ENCODE measurements at places on chromosomes 4 and X.

GRCh38 chrX:44935640-44936039, 62.7 kb downstream of the KDM6A start:
- no peak for DNase-seq

- no peak for DNase-seq
Measured at GRCh38 chr4:67130411-67130810, 414.9 kb downstream of the CENPC start.

- DNase-seq, result no peak
Measured at GRCh38 chr4:8005814-8006215, 66.2 kb upstream of the AFAP1 start.

GRCh38 chr4:31788676-31789075, 1068.5 kb downstream of the PCDH7 start:
- DNase-seq, result no peak

DNA sequence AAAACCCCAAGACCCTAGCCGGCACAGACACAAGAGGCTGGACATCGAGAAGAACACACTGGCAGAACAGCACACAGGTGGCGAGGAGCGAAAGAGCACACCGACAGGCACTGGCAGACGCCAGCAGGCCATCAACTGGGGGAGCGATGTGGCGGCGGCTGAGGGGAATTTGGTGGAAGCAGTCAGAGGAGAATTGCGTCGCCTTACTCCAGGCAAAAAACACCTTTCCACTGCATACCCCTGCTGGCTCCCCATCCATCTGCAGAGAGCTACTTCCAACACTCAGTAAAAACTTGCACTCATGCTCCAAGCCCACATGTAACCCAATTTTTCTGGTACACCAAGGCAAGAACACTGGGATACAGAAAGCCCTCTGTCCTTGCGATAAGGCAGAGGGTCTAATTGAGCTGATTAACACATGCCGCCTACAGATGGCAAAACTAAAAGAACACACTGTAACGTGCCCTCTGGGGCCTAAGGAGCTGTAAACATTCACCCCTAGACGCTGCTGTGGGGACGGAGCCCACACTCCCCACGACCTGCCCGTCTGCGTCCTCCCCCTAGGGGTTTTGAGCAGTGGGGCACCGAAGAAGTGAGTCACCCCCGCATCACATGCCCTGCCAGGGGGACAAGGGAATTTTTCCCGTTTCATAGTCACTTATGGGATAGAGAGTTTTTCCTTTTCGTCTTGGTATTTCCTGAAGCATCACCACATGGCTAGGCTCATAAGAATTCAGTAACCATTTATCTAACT, 262.3 kb downstream of the KCTD8 start:
- DNase-seq, result no peak

DNA sequence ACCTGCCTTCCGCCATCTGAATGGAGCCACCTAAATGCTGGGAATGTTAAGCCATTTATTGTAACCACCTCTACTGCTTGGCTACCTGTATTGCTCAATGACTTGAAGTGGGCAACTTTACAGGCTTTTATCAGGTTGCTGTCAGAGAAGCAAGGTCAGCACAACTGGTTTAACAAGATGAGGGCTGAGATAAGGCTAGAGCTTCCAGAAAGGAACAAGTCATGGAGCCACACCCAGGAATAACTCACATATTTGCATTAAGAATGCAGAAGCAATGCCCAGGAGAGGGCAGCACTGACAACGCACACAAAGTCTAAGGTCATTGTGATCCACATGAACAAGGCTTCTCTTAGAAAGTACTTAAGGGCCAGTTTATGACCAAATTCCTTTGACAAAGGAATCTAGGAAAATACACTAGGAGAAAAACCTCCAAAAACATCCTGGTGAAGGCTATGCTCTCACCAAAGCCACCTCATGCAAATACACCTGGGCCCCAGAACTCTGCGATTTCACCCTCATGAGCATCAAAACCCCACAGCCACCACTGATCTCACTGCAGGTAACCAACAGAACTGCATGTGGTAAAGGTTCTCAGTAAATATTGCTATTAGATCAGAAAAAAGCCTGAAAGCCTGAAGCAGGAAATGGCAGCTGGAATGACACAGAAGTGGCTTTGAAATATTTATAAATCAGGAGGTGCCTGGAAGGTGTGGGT, 15.0 kb upstream of the STS start:
- DNase-seq, result peak; percentile 33

DNA sequence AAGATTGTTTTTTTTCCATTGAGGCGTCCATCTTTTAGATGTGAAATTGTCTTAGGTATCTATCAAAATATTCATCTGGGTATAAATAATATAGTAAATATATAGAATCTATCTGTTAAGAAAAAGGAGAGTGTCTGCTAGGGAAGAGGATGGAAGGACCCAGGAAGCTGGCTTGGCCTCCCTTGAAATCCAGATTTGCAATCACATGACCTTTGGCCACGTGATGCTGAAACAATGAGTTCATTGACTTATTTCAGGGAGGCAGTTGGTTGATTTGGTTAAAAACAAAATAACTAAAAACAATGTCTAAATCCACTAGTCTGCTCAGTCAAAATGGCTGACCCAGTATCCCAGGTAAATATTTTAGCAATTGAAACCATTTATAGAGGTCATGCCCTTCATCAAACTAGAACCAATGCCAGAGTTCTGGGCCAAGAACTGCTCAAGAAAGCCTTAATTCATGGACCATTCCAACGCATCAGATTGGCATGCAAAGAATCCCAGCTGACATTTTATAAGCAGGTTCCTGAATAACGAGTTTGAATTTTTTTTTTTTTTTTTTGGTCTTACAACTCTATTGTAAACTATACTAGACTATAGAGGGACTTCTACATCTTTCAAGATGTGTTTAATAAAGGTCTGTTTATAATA, 172.7 kb downstream of the MID1 start:
- DNase-seq, result no peak

- DNase-seq, result no peak
Measured at GRCh38 chrX:153469811-153470410, 465 bp downstream of the HAUS7 start.

GRCh38 chrX:78116766-78117165, 12.7 kb downstream of the PGK1 start:
- no peak for DNase-seq

DNA sequence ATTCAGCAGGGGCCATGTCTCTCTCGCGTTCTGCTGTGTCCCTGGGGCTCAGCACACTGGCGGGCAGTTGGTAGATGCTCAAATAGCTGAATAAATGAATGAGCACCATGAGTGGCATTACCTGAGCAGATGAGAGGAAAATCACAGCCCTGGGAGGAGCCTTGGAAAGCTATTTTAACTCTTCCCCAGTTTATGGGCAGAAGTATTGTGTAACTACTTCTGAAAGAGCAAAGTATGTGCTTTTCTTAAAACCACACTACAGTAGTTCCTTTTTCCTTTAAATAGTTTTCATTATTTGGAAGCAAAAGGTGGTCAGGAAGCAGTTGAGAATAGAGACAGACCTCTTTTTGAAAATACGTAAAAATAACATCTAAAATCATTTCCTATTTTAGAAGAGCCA, 3.0 kb upstream of the PLAC1 start:
- DNase-seq, result no peak

- DNase-seq, result no peak
Measured at GRCh38 chr4:184882276-184882675, 56.5 kb upstream of the ACSL1 start.

- no peak for DNase-seq
Measured at GRCh38 chr4:147840838-147841738, 109.2 kb downstream of the ARHGAP10 start.

- DNase-seq, result no peak
Measured at GRCh38 chrX:55149242-55149641, 60.4 kb downstream of the PAGE2 start.

DNA sequence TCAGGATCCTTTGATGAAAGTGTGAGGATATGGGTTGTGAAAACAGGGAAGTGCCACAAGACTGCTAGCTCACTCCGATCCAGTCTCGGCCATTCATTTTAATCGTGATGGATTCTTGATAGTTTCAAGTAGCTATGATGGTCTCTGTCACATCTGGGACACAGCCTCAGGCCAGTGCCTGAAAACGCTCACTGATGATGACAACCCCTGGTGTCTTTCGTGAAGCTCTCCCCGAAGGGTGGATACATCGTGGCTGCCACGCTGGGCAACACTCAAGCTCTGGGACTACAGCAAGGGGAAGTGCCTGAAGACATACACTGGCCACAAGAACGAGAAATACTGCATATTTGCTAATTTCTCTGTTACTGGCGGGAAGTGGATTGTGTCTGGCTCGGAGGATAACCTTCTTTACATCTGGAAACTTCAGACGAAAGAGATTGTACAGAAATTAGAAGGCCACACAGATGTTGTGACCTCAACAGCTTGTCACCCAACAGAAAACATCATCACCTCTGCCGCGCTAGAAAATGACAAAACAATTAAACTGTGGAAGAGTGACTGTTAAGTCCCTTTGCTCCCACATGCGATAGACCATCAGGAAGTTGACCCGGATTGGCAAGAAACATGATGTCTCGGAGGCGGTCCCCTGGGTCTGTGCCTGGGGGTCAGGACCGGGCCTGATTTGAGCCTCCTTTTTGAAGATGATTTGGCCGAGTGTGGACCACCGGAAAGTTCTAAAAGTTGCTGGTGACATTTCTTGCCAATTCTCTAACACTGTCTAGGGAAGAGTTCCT, 22.2 kb downstream of the LIAS start:
- no peak for DNase-seq

- DNase-seq, result no peak
Measured at GRCh38 chr4:74623041-74623440, 171.3 kb downstream of the BTC start.

GRCh38 chr4:29453303-29453820, 1266.8 kb upstream of the PCDH7 start:
- DNase-seq, result no peak

DNA sequence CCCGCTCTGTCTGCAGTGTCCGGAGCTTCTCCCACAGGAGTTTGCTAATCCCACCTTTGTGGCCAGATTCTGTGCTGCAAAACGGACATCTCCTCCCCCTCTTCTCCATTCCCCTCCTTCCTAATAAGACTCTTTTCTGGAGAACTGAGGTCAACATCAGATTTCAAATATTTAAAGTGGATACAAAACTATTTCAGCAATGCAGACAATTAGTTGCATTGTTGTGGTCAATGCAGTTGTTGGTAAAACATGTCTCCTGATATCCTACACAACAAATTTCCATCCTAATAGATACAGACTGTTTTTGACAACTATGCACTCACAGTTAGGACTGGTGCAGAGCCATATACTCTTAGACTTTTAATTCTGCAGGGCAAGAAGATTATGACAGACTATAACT, 5.1 kb upstream of the MCUB start:
- no peak for DNase-seq

GRCh38 chr4:10963958-10964703, 279.6 kb upstream of the CLNK start:
- no peak for DNase-seq

GRCh38 chr4:61336488-61336887, 136.4 kb downstream of the ADGRL3 start:
- peak; percentile 56 for DNase-seq

DNA sequence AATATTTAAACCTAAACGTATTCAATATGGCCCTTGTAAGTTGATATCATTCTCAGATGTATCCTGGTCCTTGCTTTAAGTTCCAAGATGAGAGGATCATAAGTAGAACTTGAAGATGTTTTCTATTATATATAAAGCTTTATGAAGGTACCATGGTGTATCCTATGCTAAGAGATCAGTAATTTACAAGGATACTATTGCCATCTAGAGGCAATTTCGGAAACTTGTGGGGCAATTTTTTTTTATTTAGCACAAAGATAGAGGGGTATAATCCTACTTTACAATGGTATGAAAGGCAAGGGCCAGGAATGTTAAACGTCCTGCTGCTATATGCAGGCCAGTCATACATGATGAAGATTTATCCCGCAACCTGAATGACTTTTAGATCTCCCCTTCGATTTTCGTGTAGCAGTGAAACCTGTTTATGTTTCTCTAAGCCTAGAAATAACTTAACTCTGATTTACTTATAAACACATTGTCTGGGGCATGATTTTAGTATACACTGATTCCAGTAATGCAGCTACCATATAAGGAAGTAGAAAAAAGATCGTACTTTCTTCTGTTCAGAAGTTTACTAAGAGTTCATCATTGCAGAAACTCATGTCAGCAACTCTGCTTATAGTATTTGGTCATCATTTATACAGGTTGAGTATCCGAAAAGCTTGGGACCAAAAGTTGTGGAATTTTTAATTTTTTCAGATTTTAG, 2.6 kb downstream of the SLC25A31 start:
- DNase-seq, result peak; percentile 2

GRCh38 chr4:100026066-100026465, 76.0 kb upstream of the H2AZ1 start:
- no peak for DNase-seq

GRCh38 chr4:153594210-153594609, 89.9 kb upstream of the TLR2 start:
- no peak for DNase-seq

GRCh38 chrX:135410861-135411627, 10.7 kb upstream of the SMIM10L2A start:
- DNase-seq, result no peak

DNA sequence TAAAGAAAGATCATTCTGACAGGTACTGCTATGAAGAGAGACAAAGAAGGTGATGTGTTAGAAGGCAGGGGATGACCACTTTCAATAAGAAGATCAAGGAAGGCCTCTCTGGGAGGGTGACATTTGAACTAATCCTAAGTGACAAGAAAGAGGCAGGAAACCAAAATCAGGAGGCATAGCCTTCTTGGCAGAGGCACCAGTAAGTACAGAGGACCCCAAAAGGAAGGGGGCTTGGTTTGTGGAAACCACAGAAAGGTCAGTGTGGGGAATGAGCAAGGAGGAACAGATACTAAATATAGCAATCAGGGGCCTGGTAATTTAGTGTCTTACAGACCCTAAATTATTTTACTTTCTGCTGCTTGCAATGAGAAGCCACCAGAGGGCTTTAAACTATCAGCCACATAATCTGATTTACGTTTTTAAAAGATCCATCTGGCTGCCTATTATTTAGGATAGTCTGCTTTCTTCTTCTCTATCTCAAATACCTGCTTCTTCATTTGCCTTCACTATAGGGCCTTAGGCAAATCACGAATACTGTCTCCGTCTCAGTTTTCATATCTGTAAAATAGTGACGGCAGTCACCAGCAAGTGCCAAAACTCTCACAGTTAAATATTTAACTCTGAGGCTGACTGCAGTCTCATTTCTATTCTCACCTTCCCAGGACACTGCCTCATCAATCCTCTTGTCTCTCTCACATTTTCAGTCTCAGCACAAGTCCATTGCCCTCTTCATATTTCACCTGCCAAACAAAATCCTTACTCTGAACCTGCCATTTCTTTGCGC, 16.7 kb downstream of the NR3C2 start:
- DNase-seq, result no peak

DNA sequence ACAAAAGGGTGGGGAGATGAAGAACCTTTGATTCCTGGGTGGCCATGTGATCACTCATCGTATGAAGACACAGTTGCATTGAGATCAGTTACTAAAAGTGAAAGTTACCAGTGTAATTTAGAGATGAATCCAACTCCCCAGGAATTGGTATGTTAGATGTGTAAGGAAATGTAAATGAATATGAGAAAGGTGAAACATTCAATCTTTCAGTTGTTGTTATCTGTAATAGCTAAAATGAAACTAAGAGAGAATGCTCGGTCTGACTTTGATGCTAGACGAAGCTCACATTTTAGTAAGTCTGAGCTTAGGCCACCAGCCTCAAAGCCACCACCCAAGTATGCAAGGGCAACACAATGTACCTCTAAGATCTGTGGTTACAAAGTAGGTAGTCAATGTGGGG, 194.3 kb upstream of the POF1B start:
- no peak for DNase-seq
